ENCODE measurements at places on chromosomes 11 and 22.

GRCh38 chr11:103420593-103420992 is 311.4 kb downstream of the DYNC2H1 start:
- DNase-seq = no peak

- DNase-seq = no peak
Observed at GRCh38 chr11:134532131-134532920, 120.3 kb upstream of the B3GAT1 start.

GRCh38 chr11:118430956-118431355 is 5.3 kb upstream of the KMT2A start:
- DNase-seq = no peak

GRCh38 chr11:27875831-27876775 is 175.8 kb upstream of the BDNF start:
- DNase-seq = no peak

GRCh38 chr11:128731041-128731663 is 37.3 kb downstream of the FLI1 start:
- DNase-seq = no peak

DNA sequence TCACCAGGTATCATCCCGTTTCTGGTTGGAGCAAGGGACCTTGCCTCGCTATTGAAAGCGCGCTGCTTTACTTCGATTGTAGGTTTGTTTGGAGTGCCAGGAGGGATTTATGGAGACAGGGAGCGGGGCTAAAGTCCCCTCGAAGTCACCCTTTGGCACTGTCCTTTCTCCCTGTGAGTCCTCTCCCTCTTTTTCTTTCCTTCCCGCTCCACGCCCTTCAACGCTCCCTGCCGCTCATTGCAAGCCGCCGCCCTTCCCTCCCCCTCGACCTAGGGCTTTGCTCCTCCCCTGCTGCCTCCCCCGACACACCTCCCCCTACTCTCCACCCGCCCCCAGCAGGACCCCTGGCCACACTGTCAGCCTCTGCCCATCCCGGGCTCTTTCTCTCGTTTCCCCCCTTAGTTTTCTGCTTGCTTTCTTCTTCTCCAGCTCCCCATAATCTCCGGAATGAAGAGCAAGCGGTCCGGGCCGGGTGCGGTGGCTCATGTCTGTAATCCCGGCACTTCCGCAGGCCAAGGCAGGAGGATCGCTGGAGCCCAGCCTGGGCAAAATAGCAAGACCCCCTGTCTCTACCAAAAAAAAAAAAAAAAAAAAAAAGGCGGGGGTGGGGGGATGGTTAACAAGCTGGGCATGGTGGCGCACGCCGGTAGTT is 41.0 kb downstream of the AHNAK start:
- no peak for DNase-seq

DNA sequence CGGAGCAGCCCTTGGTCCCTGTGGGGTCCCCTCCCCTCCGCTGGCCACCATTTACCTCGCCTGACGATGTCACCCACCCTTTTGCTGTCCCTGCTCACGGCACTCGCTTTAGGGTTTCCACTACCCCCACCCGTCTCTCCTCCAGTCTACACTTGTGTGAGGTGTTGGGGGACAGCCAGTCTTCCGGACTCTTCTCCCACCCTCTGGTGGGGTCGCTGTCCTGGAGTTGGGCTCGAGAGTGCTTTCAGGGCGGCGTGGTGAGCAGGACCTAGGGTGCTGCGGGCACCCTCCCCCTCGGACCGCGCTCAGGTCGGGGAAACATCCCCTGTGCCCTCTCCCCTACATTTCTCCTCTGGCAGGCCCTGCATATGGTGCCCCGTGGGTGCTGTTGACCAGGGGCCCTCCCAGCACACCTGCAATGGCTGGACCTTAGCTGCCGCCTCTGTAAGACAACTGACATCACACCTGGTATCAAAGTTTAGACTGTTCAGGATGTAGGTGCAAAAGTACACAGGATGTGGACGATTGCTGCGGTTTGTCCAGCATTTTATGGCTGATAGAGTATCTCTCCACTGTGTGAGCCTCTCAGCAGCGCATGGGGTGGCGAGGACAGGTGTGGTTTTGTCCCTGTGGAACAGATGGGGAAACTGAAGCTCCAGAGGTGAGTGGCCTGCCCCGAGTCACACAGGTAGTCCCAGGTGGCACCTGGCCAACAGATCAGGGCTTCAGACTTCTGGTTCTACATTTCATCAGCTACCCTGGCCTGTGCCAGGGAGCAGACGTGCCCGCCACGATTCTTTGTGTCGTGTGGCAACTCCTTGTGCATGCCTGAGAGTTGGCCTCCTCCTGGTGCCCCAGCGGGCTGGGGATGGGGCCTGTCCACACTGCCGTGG is 1.2 kb downstream of the GRK2 start:
- no peak for DNase-seq
